ENCODE measurements at places on chromosomes 13 and 19. TPM values are rescaled to one million over a fixed set of nuclear protein-coding genes. Genes with fewer than 3 reads are reported as not detected.

Gene PALM3
- 0.12 TPM for total RNA-seq

Gene EHD2
- 146 TPM for total RNA-seq

Gene INAFM1
- 1.5 TPM for total RNA-seq

Gene RNF113B
- total RNA-seq = not detected

Gene OR7A10
- total RNA-seq = not detected

Gene SKA3
- 5.3 TPM for total RNA-seq

Gene BCL3
- total RNA-seq = 11.6 TPM

Gene RTBDN
- not detected for total RNA-seq

Gene LRRC8E
- 5.5 TPM for total RNA-seq

Gene ITGBL1
- total RNA-seq = 634 TPM

Gene SHC2
- total RNA-seq = 0.13 TPM

Gene ZNF728
- total RNA-seq = 0.62 TPM

Gene RFX2
- total RNA-seq = 6.1 TPM

Gene CEACAM4
- not detected for total RNA-seq

Gene BRSK1
- 6.7 TPM for total RNA-seq

Gene ETV2
- 0.12 TPM for total RNA-seq

Gene APLP1
- total RNA-seq = 14.0 TPM

Gene PCDH9
- 56.1 TPM for total RNA-seq

Gene FCHO1
- 0.68 TPM for total RNA-seq

Gene CABP5
- total RNA-seq = not detected

Gene LTBP4
- total RNA-seq = 14.5 TPM

Gene NCAN
- not detected for total RNA-seq

Gene DYRK1B
- total RNA-seq = 8.6 TPM

Gene PLPP2
- 0.53 TPM for total RNA-seq

Gene ZNF701
- 11.8 TPM for total RNA-seq

Gene KLK4
- not detected for total RNA-seq
